ENCODE measurements at places on chromosomes 13 and 19. TPM values are rescaled to one million over a fixed set of nuclear protein-coding genes. Genes with fewer than 3 reads are reported as not detected.

The ALOX5AP gene
- 18.7 TPM for total RNA-seq

The TMEM272 gene
- not detected for total RNA-seq

The GPX4 gene
- total RNA-seq = 115 TPM

DNA sequence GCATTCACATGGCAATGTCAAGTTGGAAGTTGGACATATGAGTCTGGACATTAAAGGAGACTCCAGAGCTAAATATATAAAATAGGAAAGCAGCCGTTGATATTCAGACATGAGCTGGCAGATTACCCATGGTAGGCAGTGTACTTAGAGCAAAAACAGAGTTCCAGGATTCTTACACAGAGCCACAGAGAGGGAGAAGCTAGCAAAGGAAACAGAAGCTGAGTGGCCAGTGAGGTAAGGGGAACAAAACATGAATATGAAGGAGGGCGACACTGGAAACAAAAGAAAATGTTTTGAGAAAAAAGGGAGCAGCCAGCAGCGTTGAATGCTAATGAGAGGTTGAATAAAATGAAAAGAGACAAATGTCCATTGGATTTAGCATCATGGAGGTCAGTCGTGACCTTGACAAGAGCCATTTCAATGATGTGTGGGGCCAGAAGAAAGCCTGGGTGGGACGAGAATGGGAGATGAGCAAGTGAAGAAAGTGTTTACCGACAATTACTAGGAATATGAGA is 198.4 kb downstream of the POU4F1 start:
- DNase-seq = no peak

DNA sequence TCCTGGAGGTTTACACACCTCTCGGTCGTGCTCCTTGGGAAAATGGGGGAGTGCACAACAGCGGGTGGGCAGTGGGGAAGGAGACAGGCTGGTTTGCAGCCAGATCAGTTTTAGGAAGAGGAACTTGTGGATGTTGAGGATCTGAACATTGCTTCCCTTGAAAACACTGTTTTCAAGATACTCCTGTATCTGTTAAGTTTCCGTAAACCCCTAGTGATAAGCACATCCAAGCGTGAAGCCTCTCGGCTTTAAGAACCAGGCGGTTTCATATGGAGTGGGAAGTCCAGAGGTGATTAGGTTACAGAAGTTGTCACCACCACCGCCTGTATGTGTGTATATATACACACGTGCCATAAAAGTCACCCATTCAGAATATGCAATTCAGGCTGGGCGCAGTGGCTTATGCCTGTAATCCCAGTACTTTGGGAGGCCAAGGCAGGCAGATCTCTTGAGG is 47.4 kb downstream of the SIPA1L3 start:
- DNase-seq = peak; percentile 47

The KIR3DL1 gene
- total RNA-seq = not detected

The ZNF546 gene
- total RNA-seq = 3.7 TPM

Measured in transverse colon (tissue), 4 donors.